ENCODE measurements at places on chromosomes 2 and 18.

DNA sequence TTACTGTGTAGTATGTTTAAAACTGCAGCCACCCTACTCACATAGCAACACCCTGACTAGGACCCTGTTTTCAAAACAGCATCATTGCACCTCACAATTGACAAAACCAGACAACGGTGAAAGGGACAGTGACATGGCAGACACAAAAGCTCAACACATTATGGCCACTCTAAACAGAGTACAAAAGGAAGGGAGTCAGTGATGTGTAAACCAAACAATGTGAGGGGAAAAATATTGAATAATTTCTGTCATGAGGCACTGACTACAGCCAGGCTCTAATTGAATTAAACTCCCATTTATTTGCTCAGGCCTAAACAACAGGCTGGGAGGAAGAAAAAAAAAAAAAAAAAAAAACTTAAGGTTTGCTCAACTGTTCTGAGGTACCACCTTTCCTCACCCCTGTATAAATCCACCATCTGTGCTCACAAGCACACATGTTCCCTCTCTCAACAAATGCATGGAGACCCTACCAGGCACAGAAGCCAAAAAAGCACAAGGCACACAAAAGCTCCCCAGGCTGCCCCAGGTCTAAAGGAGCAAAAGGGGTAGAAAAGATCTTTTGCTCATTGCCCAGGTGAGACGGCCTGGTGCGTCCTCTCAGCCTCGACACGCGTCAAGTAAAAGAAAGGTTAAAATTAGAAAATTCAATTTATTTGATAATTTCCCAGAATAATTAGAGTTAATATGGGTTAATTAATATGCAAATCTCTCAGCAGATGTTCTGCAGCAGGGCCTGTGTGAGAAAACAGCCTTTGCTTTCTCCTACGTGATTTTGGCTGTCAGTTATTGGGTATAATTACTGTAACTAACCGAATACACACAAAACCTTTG is 80.9 kb downstream of the ZEB2 start:
- DNase-seq: no peak

DNA sequence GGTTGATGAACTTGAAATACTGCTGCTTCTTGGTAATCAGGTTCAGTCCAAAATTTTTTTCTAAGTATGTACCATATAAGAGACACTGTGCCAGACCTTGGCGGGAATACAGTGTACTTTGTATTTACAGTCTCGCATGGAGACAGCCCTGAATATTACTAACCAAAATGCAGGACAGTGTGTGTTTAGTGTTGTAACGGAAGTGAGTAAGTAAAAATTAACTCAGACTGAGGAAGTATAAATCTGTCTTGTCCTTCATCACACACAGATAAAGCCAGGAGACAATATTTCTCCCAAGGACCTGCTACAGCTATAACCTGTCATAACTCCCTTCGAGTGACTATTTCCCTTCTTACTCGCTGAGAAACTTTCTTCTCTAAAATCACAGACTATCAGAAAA is 76.9 kb downstream of the ACTR3 start:
- no peak for DNase-seq

- DNase-seq: no peak
Observed at GRCh38 chr2:219486380-219486959, 12.2 kb upstream of the GMPPA start.

DNA sequence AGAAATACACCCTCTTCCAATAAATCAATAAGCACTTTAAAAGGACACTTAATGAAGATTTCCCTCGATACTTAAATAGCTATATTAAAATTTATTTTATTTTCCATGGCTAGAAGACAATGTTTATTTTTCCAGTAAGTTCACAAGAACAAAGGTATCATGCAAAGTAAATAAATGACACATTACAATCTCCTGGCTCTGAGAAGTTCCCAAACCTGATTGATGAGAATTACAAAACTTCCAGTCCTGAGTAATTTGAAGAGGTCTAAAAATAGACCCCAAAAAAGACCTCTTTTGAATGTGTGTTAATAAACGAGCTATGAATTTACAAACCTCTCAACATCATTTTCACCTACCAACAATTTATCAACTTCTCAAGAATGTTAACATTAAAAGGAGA is 1.5 kb upstream of the PEX13 start:
- DNase-seq: no peak

DNA sequence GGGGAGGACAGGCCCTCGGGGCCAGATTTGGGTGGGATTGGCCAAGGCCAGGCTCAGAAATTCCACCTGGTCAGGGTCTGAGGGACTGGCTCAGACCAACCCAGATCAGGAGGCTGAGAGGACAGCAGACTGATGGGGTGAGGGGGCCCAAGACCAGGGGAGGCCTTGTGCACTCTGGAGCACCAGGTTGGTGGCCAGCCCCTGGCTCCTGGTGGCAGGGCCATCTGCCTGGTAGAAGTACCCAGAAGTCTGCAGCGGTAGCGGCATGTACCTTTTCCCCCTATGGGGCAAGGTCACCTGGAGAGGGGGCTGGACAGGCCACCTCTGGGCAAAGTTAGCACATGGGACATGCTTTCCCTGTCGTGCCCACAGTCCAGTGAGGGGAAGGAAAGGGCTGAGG is 21.2 kb upstream of the ODC1 start:
- DNase-seq: no peak

- DNase-seq: no peak
Observed at GRCh38 chr2:105125428-105125827, 87.6 kb downstream of the MRPS9 start.

GRCh38 chr2:59947917-59948541 is 605.4 kb downstream of the BCL11A start:
- DNase-seq: no peak

- DNase-seq: no peak
Observed at GRCh38 chr2:124973396-124973795, 948.3 kb downstream of the CNTNAP5 start.

GRCh38 chr18:13369756-13370510 is 151.4 kb downstream of the LDLRAD4 start:
- no peak for DNase-seq

DNA sequence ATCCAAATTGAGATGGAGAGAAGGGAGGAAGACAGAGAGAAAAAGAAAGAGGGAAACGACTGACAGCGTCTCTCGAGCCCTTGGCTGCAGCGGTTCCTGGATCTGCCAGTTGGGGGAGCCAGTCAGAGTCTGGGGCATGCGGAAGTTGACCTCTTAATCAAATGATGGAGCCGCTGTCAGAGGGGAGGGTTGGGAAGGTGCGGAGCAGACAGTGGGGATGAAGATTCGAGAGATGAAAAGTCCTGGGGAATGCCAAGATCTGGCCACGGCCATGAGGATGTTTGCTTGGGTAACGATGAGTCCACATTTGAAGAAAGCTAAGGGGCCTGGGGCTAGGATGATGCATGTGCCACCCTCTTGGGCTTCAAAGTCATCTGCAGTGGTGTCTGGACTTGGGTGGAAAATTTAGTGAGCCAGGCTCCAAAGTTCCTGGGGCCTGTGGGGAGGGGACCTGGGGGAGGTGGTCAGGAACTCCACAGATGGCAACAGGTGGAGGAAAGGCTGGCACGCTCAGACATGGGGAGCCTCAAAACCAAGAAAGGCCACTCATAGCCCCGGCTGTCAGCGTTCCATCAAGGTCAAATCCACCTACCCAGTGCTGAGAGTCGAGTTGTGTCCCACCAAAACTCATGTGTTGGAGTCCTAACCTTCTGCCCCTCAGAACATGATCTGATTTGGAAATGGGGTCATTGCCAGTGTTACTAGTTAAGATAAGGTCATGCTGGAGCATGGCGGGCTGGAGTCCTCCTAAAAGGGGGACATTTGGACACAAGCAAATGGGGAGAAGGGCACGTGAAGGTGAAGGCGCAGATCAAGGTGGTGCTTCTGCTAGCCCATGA is 200.1 kb downstream of the NDUFA10 start:
- no peak for DNase-seq

DNA sequence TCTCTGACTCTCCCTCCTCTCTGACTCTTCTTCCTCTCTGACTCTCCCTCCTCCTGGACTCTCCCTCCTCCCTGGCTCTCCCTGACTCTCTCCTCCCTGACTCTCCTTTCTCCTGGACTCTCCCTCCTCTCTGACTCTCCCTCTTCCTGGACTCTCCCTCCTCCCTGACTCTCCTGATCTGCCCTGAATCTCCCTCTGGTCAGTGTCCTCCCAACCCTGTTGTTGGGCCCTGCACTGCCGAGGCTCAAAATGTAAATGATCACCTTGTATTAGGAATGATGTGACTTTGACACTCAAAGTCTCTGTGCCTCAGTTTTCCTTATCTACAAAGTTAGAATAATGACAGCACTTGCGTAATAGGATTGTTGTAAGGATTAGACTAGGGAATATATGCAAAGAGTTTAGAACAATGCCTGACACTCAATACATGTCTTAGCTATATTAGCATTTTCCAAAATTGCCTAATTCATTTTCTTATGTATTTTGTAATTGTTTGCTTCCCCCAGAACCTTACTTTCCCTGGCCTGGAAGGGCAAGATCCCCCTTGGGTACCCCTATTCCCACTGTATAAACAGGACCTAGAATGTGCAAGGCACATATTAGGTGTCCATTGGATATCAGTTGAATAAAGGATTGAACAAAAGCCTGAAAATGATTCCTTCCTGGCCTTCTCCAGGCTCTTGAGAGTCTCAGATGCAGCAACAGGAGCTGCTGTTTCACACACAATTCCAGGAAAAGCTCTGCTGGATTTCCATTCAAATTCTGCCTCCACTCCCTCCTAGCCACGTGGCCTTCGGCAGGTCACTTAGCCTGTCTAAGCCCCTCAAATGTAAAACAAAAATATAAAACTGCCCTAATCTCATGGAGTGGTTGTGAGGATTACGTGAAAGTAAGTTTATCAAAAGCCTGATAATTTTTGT is 170.1 kb downstream of the INHBB start:
- DNase-seq: no peak

GRCh38 chr2:109031476-109032228 is 42.6 kb upstream of the EDAR start:
- DNase-seq: peak; percentile 18

DNA sequence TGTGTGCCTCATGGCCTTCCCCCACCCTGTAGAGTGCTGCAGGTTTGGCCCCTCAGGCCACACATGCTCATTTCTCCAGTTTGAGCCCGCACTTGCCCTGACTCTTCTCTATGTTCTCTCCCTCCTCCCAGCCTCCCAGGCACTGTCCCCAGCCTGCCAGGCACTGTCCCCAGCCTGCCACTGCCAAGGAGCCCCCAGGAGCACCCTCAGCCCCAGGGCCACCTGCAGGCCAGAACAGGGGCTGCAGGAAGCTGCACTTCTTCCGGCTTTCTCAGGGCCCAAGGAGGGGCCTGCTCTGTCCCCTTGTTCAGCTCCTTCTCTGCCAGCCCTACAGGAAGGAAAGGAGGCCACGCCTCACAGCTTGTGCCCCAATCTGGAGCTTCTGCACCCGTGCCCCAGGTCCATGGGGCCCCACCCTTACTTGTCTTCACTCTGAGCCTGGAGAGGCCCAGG is 31.6 kb downstream of the CYP26B1 start:
- DNase-seq: no peak

Data from stimulated activated CD8-positive, alpha-beta memory T cell treated with anti-CD3 and anti-CD28 coated beads, Interleukin-15, amount 100 ng/mL, for 24 hours (primary cell).